Stimulated activated CD8-positive, alpha-beta memory T cell treated with anti-CD3 and anti-CD28 coated beads, Interleukin-4, amount 100 ng/mL, for 24 hours (primary cell): ENCODE measurements at places on chromosomes 3 and 15.

GRCh38 chr3:36211652-36211999 lies 168.7 kb upstream of the STAC start:
- DNase-seq: no peak

DNA sequence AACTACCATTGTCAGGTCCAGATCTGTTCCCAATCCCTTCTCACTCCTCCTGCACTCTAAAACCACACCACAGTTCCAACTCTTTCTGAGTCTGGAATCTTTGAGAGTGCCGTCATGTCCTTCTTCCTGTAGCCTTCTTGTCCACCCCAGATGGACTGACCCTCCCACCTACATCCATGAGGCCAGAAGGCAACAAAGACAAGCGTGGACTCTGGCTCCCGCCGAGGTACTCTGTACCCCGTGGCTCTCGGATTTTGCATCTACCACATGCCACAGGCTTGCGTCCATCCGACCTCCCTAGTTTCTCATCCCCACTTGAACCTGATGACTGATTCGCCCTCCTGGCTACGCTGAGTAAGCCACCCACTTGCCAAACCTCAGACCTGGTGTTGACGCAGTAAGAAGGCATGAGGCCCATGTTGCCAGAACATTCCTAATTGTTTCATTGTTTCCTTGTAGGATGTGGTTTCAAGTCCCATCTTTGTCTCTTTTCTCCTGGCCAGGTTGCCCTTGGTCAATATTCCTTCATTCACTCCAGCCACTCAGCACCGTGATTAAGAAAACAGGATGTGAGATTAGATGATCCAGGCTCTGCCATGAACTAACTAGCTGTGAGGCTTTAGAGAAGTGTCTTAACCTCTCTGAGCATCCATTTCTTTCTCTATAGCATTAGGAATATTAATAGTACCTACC lies 1.1 kb upstream of the ZBTB38 start:
- no peak for DNase-seq

DNA sequence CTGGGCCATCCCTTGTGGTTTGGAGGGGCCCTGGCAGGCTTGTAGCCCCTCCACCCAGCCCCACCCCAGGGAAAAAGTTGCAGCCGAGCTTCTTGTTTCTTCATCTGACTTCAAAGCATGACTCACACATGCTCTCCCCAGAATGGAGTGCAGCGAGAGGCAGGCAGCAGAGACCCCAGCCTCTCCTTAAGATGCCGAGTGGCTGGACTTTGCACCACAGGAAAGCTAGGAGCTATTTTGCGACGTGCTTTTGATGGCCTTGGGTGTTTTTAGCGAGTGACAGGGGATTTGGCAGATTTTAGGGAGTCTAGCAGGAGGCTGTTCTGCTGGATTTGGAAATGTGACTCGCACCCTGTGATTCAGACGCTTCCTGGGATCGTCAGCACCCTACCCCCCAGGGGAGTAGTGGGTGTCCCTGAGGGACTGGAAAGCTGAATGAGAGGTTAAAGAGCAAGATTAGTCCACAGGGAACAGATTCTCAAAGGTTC lies 14.2 kb downstream of the BAHD1 start:
- no peak for DNase-seq

- peak; percentile 17 for DNase-seq
Measured at GRCh38 chr3:183515968-183516851, 39.3 kb downstream of the KLHL6 start.

DNA sequence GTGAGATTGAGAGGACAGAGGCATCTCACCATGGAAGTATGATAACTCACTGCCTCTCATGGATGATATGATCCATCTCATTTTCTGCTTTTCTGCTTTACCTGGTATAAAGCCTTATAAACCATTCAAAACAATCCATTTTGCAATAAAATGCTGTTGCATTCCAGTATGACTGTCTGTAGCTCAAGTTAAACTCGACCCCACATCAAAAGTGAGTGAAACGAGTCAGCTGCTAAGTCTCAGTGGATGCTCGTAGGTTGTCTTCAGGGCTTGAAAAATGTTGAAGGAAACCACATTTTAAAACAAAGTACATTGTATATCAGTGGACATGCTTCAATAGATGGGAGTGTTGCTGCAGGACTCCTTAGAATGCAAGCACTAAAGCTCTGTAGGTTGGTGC lies 839.0 kb downstream of the TUSC7 start:
- no peak for DNase-seq

DNA sequence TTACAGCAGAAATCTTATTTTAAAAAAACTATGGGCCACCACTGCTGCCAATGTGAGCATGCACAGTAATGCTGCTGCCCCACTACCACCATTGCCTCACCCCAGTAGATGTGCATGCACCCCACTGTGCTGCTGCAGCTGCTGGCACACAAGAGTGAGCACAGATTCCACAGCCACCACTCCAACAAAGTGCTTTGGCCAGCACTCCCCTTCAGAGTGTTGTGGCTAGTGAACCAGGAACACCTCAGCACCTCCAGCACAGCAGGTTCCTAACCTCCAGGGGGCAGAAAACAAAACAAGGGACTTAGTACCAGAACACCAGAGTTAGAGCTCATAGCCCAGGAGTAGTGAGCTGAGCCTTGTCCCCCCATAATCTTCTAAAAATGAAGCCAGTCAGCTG lies 629.6 kb downstream of the PYDC2 start:
- DNase-seq: no peak

DNA sequence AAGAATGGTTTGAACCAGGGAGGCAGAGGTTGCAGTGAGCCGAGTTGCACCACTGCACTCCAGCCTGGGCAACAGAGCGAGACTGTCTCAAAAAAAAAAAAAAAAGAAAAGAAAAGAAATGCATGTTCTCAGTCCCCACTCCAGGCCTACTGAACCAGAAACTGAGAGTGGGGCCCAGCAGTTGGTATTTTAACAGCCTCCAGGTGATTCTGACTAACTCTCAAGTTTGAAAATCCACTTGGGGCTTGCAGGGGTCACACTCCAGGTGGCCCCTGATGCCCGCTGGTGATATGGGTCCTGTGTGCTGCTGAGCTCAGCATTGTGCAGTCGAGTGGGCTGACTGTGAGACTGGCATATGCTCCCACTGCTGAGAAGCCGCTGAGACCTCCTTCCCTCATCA lies 133.7 kb upstream of the C2CD4B start:
- no peak for DNase-seq
